ENCODE measurements at places on chromosomes 3 and 15.

- H3K27me3 ChIP-seq, result peaks cover 5% of the 10 kb centered on the region
- H3K27ac ChIP-seq, result no peak overlapping the region
- peaks cover 7% of the 10 kb centered on the region for H3K4me1 ChIP-seq
- no peak overlapping the region for H3K4me3 ChIP-seq
- no peak for DNase-seq
- no peaks in the 10 kb centered on the region for H3K36me3 ChIP-seq
Observed at GRCh38 chr3:122519693-122520092, 5.0 kb upstream of the KPNA1 start.

DNA sequence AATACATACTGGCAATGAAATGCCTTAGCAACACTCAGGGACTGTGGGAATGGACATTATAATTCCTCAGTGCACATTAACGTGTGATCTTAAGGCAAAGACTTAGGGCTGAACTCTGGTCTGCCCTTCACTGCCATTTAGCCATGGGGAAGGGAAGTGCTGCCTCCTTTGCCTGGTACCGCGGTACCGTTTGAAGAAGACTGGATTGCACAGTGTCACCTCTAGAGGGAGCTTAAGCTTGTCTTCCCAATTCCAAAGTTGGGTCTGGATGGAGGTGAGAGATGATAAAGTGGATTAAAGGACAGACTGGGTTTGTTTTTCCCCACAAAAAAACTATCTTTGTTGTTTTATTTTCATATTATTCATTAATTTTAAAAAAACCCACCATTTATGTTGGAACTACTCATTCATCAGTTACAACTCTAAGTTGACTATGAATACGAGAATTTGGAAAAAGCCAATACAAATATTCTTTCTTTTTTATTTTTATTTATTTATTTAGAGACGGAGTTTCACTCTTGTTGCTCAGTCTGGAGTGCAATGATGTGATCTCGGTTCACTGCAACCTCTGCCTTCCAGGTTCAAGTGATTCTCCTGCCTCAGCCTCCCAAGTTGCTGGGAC lies 60.0 kb upstream of the SYN2 start:
- DNase-seq, result no peak
- no peaks in the 10 kb centered on the region for H3K27me3 ChIP-seq

DNA sequence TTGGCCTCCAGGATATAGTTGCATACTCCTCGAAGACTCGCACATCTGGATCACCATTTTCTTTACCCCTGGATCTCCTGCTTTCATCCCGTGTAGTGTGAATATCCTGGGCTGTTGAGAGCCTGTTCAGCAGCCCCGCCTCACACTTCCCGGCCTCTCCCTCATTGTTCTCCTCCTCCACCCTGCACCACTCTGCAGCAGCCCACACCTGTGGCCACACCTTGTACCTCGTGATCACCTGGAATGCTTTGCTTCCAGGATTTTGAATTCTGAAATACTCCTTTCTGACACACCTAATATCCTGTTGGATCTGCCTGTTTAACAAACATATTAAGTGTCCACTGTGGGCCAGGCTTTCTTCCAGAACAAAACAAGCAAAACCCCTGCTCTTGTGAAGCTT lies 14.4 kb downstream of the ABHD17C start:
- peaks cover 15% of the 10 kb centered on the region for H3K4me1 ChIP-seq
- no peaks in the 10 kb centered on the region for H3K36me3 ChIP-seq
- peaks cover 7% of the 10 kb centered on the region for H3K27me3 ChIP-seq
- no peak overlapping the region for H3K27ac ChIP-seq
- H3K4me3 ChIP-seq, result no peak overlapping the region

DNA sequence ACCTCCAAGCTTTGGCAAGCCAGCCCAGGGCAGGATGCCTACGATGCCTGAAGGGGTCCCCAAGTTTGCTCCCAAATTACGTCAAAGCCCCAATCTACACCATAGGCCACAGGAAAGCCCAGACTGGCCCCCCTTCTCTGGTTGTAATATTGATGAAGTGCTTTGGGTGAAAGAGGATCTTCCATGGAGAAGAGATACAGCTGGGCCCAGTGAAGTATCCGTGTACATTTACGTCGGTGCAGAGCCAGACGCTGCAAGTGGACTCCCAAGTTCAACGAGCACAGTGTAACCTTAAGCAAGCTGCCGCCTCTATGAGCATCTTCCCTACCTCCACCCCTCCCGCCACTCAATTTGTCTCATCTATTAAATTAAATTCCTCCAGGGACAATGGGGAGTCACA lies 100.1 kb upstream of the TPM1 start:
- no peaks in the 10 kb centered on the region for H3K36me3 ChIP-seq
- no peak overlapping the region for H3K27ac ChIP-seq
- DNase-seq, result no peak
- H3K27me3 ChIP-seq, result peaks cover 5% of the 10 kb centered on the region
- peaks cover 21% of the 10 kb centered on the region for H3K4me1 ChIP-seq
- H3K4me3 ChIP-seq, result no peak overlapping the region

DNA sequence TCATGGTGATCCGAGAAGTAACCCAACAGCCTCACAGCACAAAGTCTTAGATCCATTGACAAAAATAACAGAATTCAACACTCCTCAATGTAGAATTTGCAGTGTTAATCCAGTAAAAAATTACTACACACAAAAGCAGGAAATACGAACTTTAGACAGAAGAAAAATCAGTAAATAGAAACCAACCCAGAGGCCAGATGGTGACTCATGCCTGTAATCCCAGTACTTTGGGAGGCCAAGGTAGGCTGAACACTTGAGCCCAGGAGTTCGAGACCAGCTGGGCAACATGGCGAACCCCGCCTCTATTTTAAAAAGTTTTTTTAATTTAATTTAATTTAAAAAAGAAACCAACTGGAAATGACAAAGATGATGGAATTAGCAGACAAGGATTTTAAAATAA lies 36.1 kb downstream of the SELENOT start:
- DNase-seq, result no peak
- H3K27ac ChIP-seq, result no peak overlapping the region
- no peak overlapping the region for H3K4me3 ChIP-seq
- peaks cover 2% of the 10 kb centered on the region for H3K36me3 ChIP-seq
- peaks cover 25% of the 10 kb centered on the region for H3K4me1 ChIP-seq

- H3K27ac ChIP-seq, result no peak overlapping the region
- DNase-seq, result no peak
- H3K27me3 ChIP-seq, result no peaks in the 10 kb centered on the region
- no peaks in the 10 kb centered on the region for H3K36me3 ChIP-seq
- H3K4me1 ChIP-seq, result no peaks in the 10 kb centered on the region
Observed at GRCh38 chr3:25171897-25172296, 256.2 kb upstream of the RARB start.

- no peak overlapping the region for H3K27ac ChIP-seq
- DNase-seq, result no peak
- no peak overlapping the region for H3K4me3 ChIP-seq
Observed at GRCh38 chr3:135629701-135630408, 335.7 kb upstream of the PPP2R3A start.

DNA sequence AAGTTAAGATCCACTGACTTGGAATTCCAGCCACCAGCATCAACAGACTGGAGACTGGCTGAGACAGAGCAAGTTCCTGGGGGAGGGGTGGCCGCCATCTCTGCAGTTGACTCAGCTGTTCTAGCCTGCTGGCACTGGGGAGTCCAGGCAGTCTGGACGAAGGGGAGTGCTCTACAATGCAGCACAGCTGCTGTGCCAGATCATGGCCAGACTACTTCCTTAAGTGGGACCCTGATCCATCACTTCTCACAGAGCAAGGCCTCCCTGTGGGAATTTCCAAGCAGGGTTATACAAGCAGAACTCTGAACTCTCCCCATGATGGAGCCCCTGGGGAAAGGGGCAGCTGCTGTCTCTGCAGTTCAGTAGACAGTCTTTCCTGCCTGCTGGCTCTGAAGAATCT lies 35.2 kb downstream of the PYGO1 start:
- no peak overlapping the region for H3K4me3 ChIP-seq
- H3K36me3 ChIP-seq, result no peaks in the 10 kb centered on the region
- peaks cover 2% of the 10 kb centered on the region for H3K27me3 ChIP-seq
- H3K27ac ChIP-seq, result no peak overlapping the region
- no peaks in the 10 kb centered on the region for H3K4me1 ChIP-seq
